Activated effector memory CD4-positive, alpha-beta T cell treated with anti-CD3 and anti-CD28 coated beads, Interleukin-2, amount 50 U/mL, for 16 hours (primary cell): ENCODE measurements at places on chromosomes 3 and 15.

GRCh38 chr15:31280046-31280830, 46.4 kb upstream of the KLF13 start:
- DNase-seq, result peak; percentile 42

DNA sequence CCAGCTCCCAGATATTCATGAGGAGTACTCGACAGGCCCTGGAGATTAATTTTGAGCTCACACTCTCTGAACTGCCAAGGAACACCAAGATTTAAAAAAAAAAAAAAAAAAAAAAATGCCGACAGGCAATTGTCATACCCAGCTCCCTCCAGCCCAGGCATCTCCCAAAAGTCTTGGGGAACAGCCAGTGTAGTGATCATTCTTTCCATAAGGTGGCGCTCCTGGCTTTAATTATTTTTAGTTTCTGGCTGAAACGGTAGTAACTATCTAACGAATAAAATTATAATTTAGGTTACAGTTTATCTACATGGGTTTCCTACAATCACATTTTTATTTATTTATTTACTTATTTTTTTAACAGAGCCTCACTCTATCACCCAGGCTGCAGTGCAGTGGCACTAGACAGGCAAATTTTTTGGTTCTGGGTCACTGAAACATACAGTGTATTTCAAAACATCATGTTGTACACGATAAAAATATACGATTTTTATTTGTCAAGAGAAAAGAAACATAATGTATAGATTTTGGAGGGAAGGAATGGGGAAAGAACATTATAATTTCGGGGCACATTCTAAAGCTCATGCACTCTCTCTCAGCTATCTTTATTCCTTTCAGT, 157.3 kb downstream of the ADAMTS9 start:
- DNase-seq, result no peak

DNA sequence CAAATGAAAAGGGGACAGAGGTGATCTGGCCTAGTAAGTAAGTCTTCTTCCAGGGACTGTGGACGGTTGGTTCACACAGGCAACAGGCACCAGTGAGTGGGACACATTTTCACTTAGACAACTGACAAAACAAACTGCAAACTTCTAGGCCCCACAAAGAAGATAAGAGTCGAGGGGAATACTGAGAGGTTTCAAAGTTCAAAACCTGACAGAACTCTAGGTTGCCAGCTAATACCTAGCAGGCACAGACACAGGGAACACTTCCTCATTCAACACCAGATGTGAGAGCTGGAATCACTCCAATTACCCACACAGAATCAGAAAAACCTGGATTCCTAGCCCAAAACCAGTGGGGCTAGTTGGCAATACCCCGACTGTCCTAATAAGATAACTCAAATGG, 621.7 kb downstream of the ZPLD1 start:
- no peak for DNase-seq

DNA sequence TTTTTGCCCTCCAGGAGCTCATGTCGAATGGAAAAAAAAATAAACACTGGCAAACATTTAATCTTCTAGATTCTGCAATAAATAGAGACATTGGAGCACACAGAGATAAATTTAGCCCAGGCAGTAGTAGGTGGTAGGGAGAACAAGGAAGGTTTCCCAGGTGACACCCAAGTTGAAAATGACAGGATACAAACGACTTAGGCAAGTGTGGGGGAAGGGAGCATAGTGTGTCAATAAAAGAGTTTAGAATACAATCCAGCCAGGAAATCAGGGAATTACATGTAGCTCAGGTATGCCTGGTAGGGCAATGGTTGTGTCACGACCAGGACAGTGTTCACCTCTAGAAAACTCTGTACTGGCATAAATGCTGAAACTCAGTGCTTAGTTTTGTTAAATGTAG, 364.6 kb upstream of the AGTR1 start:
- DNase-seq, result no peak

DNA sequence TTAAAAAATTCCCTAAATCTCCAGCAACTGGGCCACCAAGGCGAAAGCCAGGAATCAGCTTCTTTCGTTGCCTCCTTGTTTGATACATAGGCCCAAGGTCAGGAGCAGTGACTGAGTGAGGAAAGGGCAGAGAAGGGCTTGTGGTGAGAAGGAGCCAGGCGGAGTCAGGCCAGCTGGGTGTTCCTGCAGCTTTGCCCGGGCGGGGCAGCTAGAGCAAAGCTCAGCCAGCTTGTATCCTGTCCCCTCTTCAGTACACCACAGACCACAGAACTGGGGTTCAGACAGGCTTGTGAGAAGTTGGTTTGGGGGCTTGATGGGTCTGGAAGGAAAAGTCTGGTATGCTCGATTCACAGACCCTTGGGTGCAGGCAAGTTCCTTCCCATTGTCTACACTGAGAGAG, 52.6 kb downstream of the CCK start:
- DNase-seq, result no peak

GRCh38 chr3:52259448-52259847, 13.9 kb downstream of the PPM1M start:
- DNase-seq, result no peak

GRCh38 chr3:46671541-46672348, 21.7 kb downstream of the ALS2CL start:
- DNase-seq, result peak; percentile 44

DNA sequence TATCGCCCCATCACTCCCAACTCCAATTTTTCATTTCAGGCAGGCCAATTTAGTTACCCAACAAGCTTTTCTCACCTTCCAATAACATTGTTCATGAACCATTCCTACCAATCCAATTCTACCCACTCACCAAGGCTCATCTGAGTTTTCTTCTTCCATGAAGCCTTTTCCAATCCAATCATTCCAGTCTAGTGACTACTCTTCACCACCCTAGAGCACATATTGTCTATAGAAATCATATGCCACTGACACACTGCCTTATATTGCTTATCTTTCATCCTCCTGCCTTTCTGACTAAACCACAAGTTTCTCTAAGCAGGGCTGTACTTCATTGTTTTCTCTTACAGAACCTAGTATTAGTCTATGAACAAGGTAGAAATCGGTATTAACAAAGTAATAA, 11.4 kb downstream of the CCDC14 start:
- no peak for DNase-seq

DNA sequence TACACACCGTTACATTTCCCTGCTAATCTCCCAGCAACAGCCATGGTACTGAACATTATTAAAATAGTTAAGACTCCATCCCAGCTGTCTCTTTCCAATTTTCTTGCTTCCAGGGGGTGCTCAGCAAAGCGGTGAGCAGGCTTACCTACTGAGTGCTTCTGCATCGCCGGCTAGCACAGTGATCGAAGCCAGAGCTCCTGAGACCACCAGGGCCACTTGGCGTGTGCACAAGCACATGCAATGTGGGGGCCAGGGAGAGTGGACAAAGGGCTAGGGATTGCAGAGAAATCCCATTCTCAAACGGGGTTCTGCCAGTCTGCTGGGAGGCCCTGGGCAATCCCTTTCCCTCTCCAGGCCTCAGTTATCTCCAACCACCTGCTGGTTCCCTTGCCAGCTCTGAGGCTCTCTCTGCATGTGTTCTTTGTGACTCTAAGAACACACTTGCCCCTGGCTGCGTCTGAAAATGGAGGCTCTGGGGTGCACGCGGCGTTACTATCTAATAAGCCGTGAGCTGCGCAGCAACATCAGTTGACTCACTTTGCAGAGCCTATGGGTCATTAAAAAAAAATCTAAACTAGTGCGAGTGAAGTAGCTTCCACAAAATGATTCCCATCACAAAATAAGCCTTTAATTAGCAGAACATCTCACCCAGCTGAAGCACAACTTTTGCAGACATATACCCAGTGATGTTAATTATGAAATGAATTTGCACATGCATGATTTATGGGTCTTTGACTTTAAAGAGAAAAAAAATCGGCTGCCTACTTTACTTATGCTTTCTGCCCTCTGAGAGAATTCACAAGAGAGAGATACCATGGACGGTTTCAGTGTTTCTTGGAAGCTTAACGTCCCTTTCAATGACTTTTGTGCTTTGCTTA, 271.5 kb downstream of the TLE3 start:
- DNase-seq, result no peak

DNA sequence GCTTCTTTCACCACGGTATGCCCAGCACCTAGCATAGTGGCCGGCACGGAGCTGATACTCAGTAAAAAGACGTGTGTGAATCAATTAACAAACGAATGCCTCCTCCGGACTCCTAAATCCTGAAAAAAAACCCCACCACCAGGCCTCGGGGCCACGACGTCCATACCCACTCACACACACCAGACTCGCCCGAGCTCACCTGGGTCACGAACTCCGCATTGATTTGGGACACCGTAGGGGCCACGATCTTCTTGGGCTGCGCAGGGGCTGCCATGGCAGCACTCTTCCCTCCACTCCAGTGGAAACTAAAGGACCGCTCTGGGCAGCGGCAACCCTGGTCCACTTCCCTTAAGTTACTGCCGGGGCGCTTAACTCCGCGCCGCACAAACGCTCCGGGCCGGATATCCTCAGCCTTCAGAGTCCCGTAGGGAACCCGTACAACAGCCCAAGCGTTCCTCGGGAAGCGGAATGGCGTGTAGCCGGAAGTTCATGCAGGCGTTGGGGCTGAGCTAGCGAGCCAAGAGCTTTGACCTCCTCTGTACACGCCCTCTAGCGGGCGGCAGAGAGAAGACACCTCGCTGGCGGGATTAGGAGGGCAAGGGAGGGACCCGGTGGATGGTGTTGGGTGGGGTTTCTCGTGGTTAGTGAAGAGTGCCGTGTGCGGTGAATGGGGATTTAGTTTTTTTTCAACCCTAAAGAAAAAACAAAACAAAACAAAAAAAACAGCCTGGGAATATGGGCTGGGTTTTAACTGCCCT, at the start of gene AQR:
Gene AQR, minus strand, starts transcription at position 403 of the 758 bp plus-strand sequence. Its CDS starts 129 bp downstream, at position 274.
- DNase-seq, result peak; percentile 96

GRCh38 chr3:188152660-188153436, 1.1 kb upstream of the LPP start:
- DNase-seq, result peak; percentile 63

DNA sequence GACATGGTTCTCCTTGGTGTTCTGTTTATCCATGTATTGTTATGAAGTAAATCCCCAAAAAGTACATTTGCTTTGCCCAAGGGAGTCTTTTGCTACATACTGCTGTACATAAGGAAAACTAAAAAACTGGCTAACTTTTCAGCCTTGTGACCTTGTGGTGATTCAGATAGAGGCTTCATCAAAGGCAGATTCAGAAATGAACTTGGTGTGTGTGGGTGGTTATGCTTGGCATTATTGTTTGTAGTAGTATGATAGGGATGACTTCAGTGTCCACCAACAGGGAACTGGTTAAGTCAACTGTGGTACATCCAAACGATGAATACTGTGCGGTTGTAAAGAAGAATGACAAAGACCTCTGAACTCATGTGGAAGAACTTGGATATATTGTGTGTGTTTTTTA, 75.6 kb upstream of the CHRNB4 start:
- DNase-seq, result no peak

DNA sequence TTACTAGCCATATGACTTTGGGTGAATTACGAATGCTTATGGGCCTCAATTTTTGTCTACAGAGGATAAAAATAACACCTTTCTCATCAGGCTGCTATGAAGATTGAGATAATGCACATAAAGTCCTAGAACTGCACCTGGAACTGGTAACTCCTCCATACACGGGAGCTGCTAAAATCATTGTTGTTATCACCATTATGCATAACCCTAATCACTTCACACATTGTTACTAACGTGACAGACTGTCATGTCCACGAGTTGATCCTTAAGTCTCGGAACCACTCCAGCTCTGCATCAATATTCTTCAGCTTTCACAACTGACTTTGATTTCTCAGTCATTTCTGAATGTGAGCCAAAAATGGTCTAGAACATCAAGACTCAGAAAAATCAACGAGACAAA, 64.1 kb downstream of the RFTN1 start:
- no peak for DNase-seq

GRCh38 chr3:28138043-28138610, 103.3 kb upstream of the CMC1 start:
- DNase-seq, result no peak

GRCh38 chr3:129890891-129891290, 2.6 kb downstream of the TMCC1 start:
- DNase-seq, result no peak

GRCh38 chr3:62567097-62568021, 194.0 kb upstream of the FEZF2 start:
- no peak for DNase-seq

DNA sequence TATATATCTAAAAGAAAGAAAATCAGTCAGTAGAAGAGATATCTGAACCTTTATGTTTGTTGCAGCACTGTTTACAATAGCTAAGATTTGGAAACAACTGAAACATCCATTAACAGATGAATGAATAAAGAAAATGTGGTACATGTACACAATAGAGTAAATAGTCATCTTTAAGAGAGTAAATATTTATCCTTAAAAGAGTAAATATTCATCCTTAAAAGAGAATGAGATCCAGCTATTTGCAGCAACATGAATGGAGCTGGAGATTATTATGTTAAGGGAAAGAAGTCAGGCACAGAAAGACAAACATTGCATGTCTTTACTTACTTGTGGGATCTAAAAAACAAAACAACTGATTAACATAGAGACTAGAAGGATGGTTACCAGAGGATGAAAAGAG, 197.0 kb upstream of the CBLB start:
- DNase-seq, result no peak

- DNase-seq, result no peak
Observed at GRCh38 chr3:10602271-10602670, 96.9 kb upstream of the ATP2B2 start.

DNA sequence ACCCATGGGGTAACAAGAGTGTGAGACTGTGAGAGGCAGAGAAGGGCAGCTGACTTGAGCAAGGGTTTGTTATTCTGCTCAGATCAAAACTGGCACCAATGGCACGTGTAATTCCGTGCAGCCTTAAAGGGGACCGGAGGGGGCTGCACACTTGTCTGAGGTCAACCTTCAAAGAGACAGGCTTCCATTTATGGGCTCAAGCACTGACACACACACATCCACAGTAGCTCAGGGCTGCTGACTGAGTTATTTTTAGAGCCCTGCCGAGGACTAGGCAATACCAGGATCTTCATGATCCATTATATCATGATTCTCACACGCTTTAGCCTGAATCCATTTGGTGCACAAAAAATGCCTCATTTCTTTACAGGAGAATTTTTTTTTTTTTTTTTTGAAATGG, 20.6 kb upstream of the SPTBN5 start:
- DNase-seq, result no peak

GRCh38 chr15:71629781-71630474, 180.4 kb upstream of the NR2E3 start:
- DNase-seq, result no peak

DNA sequence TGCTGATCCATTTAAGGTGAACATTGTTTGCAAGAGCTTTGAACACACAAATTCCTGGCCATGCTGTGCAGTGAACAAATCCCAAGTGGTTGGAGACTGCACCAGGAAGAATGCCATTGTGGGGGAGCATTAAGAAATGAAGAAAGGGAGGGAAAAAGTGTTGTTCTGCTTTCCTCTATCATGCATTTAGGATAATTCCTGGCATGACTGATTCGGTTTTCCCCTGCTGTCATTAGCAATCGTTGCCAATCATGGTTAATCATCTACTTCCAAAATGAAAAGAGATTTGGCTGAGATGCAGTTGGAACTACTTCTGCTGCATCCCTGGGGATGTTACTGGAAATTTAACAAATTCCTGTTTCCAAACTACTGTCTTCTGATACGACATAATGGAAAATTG, 73.7 kb upstream of the ZPLD1 start:
- no peak for DNase-seq

- no peak for DNase-seq
Observed at GRCh38 chr15:29449136-29449535, 179.5 kb upstream of the NSMCE3 start.

- DNase-seq, result no peak
Observed at GRCh38 chr3:89440386-89440785, 333.0 kb downstream of the EPHA3 start.

- DNase-seq, result no peak
Observed at GRCh38 chr3:141632779-141633374, 105.2 kb upstream of the RNF7 start.
